ENCODE measurements at places on chromosomes 13 and 19.
A peak's percentile ranks its signal among the peaks of the same experiment; 100 is the strongest.

- H3K27me3 ChIP-seq, result no peaks in the 10 kb centered on the region
- DNase-seq, result no peak
These were observed 62.2 kb downstream of the SPRY2 start for GRCh38 chr13:80278706-80279105.

DNA sequence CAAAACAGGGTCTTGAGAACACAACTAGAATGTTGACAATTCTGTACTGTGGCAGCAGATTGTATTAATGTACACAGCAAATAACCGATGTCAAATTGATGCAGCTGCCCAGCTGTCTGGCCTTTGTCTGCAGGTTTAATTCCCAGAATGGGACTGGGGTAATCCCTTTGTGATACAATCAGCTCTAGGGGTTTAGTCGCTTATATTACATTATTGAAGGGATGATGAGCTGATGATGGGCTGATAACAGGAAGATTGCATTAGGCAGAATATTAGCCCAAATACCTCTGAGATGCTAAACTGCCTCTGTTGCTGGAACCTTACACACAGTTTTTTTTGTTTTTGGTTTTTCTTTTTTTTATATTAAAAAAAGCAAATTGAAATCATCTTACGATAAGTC, 265.0 kb downstream of the RBM26 start:
- H3K27me3 ChIP-seq, result peaks cover 11% of the 10 kb centered on the region
- H3K4me1 ChIP-seq, result no peaks in the 10 kb centered on the region
- DNase-seq, result no peak
- no peak overlapping the region for H3K4me3 ChIP-seq

DNA sequence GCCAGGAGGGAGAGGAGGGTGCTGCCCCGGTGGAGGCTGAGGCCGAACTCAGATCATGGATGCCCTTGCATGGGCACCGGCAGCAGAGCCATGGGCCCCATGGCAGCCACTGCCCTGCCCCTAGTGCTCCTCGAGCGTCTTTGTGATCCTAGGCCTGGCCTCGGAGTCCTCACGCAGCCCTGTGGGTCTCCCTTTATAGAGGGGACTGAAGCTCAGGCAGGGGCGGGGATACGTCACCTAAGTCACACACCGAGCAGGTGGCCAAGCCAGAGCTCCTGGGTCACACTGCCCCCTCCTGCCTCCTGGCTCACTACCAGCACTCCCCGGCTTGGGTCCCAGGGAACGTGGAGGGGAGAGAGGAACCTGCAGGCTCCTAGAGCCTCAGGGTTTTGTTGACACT, 28.7 kb downstream of the DHX34 start:
- H3K27ac ChIP-seq, result no peak overlapping the region
- H3K27me3 ChIP-seq, result no peaks in the 10 kb centered on the region
- H3K4me1 ChIP-seq, result peaks cover 21% of the 10 kb centered on the region
- DNase-seq, result no peak
- no peak overlapping the region for H3K4me3 ChIP-seq
- peaks cover 18% of the 10 kb centered on the region for H3K36me3 ChIP-seq

GRCh38 chr13:100128373-100128772, 39.5 kb downstream of the PCCA start:
- peak overlapping the region; percentile 16 for H3K27ac ChIP-seq
- H3K27me3 ChIP-seq, result no peaks in the 10 kb centered on the region
- no peak for DNase-seq
- H3K4me1 ChIP-seq, result peaks cover 12% of the 10 kb centered on the region

- no peak for DNase-seq
- H3K27ac ChIP-seq, result no peak overlapping the region
- no peaks in the 10 kb centered on the region for H3K36me3 ChIP-seq
- no peak overlapping the region for H3K4me3 ChIP-seq
- H3K4me1 ChIP-seq, result peaks cover 3% of the 10 kb centered on the region
- no peaks in the 10 kb centered on the region for H3K27me3 ChIP-seq
These were observed 792.0 kb downstream of the UQCRFS1 start for GRCh38 chr19:28420811-28421550.

DNA sequence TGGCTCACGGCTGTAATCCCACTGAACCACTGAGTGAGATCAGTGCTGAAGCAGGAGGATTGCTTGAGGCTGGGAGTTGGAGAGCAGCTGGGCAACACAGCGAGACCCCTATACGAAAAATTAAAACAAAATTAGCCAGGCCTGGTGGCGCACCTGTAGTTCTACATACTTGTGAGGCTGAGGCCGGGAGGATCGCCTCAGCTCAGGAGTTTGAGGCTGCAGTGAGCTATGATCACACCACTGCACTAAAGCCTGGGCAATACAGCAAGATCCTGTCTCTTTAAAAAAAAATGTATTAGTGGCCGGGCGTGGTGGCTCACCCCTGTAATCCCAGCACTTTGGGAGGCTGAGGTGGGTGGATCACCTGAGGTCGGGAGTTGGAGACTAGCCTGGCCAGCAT, 6.3 kb upstream of the SELENOV start:
- peaks cover 8% of the 10 kb centered on the region for H3K36me3 ChIP-seq
- H3K27ac ChIP-seq, result no peak overlapping the region
- H3K27me3 ChIP-seq, result peaks cover 60% of the 10 kb centered on the region
- H3K4me3 ChIP-seq, result no peak overlapping the region
- H3K4me1 ChIP-seq, result peaks cover 17% of the 10 kb centered on the region

DNA sequence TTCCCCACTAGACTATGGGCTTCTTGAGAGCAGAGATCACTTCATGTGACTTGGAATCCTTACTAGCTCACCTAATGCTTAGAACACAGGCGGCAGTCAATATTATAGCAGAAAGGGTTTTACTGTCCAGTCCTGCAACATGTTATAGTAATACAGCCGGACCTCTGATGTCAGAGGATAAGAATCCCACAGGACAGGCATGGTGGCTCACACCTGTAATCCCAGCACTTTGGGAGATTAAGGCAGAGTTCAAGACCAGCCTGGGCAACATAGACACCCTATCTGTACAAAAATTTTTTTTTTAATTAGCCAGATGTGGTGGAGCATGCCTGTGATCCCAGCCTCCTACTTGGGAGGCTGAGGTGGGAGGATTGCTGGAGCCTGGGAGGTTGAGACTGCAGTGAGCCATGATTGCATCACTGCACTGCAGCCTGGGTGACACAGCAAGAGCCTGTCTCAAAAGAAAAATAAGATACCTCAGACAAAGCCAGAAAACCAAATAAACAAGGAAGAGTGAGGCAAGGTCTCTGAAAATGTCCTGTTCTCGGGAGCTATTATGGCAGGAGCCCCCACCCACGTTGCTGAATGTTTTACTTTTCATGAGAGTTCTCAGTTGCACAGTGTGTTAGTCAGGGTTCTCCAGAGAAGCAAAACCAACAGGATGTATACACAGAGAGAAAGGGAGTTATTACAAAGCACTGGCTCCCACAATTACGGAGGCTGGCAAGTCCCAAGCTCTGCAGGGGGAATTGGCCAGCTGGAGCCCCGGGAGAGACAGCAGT, 100.8 kb downstream of the UBL3 start:
- H3K36me3 ChIP-seq, result no peaks in the 10 kb centered on the region
- DNase-seq, result no peak
- no peaks in the 10 kb centered on the region for H3K4me1 ChIP-seq
- H3K27ac ChIP-seq, result no peak overlapping the region
- H3K4me3 ChIP-seq, result no peak overlapping the region

DNA sequence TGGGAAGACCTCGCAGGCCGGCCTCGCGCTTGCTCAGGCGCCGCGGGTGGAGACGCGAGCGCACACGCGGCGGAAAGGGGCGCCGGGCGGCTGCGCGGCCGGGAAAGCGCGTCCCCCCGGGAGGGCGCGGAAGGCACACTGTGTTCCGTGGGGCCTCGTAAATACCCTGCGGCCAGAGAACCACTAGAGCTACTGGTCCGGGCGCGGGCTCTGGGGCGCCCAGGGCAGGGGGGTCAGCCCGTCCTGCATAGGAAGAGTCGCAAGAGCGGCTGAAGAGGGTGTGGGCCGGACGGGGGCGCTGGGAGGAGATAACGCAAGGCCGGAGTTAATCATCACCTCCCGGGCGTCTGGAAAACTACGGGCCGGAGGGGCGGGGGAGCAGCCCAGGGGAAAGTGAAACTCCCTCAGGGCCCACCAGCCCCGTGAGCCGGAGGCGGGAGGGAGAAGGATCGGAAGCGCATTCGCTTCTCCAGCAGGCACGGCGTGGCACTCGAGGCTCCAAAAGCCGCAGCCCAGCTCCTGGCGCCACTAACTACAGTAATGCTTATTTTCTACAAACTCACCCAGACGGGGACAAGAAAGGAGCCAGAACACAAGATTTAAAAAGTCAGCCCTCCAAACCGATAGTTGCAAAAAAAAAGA, 1.1 kb upstream of the WBP4 start:
- peaks cover 32% of the 10 kb centered on the region for H3K36me3 ChIP-seq
- peaks cover 43% of the 10 kb centered on the region for H3K4me1 ChIP-seq
- peak; percentile 38 for DNase-seq
- peak overlapping the region; percentile 99 for H3K27ac ChIP-seq
- peak overlapping the region; percentile 99 for H3K4me3 ChIP-seq
- H3K27me3 ChIP-seq, result no peaks in the 10 kb centered on the region

GRCh38 chr19:1601613-1602064, 3.6 kb downstream of the UQCR11 start:
- H3K4me1 ChIP-seq, result peaks cover 19% of the 10 kb centered on the region
- no peaks in the 10 kb centered on the region for H3K27me3 ChIP-seq
- peaks cover 49% of the 10 kb centered on the region for H3K36me3 ChIP-seq
- no peak overlapping the region for H3K4me3 ChIP-seq

- no peaks in the 10 kb centered on the region for H3K27me3 ChIP-seq
- peaks cover 14% of the 10 kb centered on the region for H3K36me3 ChIP-seq
- H3K4me3 ChIP-seq, result peak overlapping the region; percentile 44
- H3K4me1 ChIP-seq, result peaks cover 8% of the 10 kb centered on the region
These were observed 10.5 kb upstream of the TINCR start for GRCh38 chr19:5578097-5578846.

- no peak for DNase-seq
- no peak overlapping the region for H3K27ac ChIP-seq
- H3K36me3 ChIP-seq, result no peaks in the 10 kb centered on the region
- H3K4me1 ChIP-seq, result no peaks in the 10 kb centered on the region
- H3K4me3 ChIP-seq, result no peak overlapping the region
- H3K27me3 ChIP-seq, result peaks cover 2% of the 10 kb centered on the region
These were observed 110.5 kb downstream of the ENOX1 start for GRCh38 chr13:43676320-43676719.

GRCh38 chr13:57624565-57625435, 6.7 kb upstream of the PCDH17 start:
- no peaks in the 10 kb centered on the region for H3K36me3 ChIP-seq
- peaks cover under 1% of the 10 kb centered on the region for H3K4me1 ChIP-seq
- no peak for DNase-seq
- H3K4me3 ChIP-seq, result no peak overlapping the region
- H3K27ac ChIP-seq, result no peak overlapping the region

DNA sequence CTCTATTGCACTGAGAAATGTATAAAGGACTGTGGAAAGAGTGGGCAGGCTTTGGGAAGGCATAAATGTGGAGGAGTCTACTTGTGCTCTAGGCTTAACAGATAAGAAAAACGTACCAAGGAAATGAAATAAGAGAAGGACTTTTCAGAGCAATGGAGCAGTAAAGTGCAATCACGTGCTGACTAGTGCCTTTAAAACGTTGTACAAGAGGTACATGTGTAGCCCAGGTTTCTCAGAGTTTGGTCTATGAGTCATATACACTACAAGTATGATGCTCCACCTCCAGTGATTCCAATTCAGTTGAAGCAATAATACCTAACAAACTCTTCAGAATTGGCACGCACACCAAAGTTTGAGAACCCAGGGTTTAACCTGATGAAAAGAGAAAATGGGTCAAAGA, 13.4 kb upstream of the FNDC3A start:
- H3K4me1 ChIP-seq, result no peaks in the 10 kb centered on the region
- H3K4me3 ChIP-seq, result no peak overlapping the region
- H3K27ac ChIP-seq, result no peak overlapping the region
- DNase-seq, result no peak
- peaks cover 5% of the 10 kb centered on the region for H3K27me3 ChIP-seq

DNA sequence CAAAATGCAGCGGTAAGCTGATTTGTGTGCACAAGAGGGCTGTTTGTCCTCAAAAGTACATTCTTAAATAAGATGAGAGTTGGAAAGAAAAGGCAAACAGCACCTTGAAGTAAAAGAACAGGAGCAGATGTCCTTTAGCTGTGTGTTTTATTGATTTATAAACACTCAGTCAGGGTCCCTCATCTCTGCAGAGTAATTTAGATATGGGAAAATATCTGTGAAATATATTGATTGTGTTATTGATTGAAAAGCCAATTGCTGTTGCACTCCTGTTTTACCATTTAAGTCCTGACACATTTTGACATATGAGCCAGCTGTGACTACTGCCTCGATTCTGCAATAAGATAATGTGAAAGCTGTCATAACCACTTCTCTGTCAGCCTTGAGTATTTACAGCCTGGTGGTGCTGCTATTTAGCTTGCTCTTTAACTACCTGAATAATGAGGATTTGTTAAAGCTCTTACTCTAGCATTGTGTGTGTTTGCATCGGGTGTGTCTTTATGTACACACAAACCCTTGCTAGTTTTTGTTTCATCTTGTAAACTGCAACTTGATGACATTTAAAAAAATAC, 550.1 kb downstream of the DACH1 start:
- no peak overlapping the region for H3K4me3 ChIP-seq
- no peak for DNase-seq
- no peaks in the 10 kb centered on the region for H3K36me3 ChIP-seq

DNA sequence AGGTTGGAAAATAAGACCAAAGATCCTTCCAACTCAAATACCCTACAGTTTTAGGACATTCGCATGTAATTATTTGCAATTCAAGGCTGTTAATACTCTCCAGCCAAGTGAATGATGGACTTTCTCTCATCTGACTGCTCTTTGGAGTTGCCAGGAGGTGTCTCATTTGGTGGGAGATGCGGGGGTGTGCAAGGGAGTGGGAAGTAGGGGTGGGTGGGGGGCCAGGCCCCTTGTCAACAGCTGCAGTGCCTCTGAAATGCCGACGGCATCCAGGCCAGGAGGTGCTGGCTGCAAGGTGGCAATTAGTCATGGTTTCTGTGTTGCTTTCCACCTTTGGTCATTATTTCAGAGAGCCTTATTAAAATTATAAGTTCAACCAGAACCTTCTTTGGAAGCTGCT, 121.5 kb downstream of the KL start:
- no peaks in the 10 kb centered on the region for H3K36me3 ChIP-seq
- no peak for DNase-seq
- H3K4me3 ChIP-seq, result no peak overlapping the region
